ENCODE measurements at places on chromosomes 1 and 21.
A peak's percentile ranks its signal among the peaks of the same experiment; 100 is the strongest.

- DNase-seq, result no peak
Observed at GRCh38 chr1:60034999-60035398, 38.6 kb downstream of the C1orf87 start.

DNA sequence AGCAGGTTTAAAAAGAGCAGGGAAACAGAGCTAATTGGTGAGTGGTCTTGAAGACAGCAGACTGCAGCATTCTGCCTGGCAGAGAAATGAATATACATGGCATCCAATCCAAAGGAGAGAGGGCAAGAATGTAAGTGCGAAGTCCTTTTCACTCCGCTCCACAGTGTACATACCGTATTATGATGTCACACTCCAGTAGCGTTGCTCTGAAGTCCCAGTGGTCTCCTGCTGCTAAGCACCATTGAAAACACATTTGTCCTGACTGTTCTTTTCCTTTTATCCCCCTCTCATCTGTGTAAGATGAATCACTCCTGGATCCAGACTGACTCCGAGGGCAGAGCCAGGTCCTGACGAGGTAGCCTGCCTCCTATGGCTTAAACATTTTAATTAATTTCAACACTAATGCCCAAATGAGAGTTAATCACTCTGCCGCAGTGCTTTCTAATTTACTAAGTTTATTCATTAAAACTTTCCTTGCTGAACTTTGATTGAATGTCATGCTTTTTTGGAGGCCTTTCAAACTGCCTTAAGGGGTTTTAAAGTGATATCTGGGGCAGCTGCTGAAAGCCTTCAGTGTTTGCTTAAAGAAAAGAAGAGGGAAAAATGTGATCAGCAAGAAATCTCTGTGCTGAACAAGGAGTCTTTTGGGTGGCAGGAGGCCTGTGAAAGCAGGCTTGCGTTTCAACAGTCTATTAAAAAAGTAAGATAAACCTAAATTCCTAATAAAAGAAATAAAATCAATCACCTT, 227.2 kb downstream of the ATG4C start:
- DNase-seq, result no peak

DNA sequence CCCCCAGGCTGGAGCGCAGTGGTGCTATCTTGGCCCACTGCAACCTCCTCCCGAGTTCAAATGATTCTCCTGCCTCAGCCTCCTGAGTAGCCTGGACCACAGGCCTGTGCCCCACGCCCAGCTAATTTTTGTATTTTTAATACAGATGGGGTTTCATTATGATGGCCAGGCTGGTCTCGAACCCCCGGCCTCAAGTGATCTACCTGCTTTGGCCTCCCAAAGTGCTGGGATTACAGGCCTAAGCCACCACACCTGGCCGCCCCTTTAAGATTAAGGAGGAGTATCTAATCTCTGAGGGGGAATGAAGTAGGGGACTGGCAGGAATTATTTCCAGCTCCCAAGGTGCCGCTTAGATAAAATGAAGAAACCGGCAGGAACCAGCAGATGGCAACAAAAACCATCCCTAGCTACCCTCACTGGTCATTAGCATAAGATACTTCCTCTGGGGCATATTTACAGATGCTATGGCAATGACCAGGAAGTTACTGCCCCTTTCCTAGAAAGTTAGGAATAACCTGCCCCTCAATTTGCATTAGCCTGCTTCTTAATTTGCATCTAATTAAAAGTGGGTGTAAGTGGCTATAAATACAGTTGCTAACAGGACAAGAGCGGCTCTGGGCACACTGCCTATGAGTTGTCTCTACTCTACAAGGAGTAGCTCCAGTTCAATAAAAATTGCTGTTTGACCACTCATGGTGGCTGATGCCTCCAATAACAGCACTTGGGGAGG, 7.1 kb upstream of the NSUN4 start:
- no peak for DNase-seq

DNA sequence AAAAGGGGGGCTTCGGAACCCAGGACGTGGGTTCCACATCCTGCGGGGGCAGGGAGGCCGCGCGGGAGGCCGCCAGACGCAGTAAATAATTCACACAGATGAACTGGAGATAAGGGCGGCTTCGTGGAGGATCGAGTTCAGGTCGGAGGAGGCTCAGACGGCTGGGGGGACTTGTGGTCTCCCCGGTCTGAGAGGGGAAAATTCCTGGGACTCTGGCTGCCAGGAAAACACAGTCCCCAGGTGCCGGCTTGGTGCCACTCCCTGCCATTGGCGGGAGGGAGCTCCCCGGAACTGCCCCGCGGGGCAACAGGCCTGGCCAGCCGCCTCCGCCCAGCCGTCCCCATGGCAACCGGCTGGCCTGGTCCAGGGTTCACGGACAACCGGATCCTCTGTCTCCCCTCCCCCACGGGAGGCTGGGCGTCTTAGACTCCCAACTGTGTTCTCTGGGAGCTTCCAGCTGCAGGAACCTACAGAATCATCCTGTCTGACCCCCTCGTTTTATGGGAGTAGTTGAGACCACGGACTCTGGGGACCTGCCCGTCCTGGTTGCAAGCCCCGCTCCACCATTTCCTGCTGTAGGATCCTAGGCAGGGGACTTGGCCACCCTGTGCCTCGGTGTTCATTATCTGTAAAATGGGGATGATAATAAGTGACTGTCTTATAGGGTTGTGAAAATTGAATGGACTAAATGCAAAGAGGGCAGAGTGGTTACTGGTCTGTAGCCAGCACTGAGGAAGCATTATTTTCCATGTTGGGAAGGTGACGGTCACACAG, 9.6 kb downstream of the CAMK2N1 start:
- peak; percentile 65 for DNase-seq

DNA sequence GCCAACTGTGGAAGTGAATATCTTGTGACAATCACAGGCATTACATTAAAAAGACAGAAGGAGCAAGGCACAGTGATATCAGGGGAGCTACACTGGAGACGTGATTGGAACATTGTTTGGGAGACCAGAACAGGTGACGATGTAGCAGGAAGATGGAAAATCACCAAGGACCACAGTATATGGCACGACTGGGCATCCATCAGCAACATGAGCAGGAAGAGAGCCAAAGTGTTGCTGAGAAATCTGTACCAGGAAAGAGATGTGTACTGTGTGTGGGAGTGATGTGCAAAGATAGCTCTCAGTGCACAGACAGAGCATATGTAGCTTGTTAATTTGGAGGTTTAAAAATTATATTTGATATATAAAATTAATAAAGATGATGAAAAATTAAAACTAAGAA, 790.6 kb upstream of the ADGRL2 start:
- DNase-seq, result peak; percentile 6

DNA sequence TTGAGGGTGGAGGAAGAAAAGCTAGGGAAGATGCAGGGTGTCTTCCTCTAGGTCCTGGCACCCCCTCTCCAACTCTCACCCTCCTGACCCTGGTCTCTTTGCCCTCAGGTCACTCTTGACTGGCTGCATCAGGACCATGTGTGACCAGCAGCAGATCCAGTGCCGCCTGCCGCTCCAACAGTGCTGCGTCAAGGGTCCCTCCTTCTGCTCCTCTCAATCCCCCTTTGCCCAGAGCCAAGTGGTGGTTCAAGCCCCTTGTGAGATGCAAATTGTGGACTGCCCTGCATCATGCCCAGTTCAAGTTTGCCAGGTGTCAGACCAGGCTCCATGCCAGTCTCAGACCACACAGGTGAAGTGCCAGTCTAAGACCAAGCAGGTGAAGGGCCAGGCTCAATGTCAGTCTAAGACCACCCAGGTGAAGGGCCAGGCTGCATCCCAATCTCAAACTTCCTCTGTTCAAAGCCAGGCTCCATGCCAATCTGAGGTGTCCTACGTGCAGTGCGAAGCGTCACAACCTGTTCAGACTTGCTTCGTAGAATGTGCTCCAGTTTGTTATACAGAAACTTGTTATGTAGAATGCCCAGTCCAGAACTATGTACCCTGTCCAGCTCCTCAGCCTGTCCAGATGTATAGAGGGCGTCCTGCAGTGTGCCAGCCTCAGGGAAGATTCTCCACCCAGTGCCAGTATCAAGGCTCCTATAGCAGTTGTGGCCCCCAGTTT, 1.8 kb downstream of the KPRP start:
- DNase-seq, result no peak

DNA sequence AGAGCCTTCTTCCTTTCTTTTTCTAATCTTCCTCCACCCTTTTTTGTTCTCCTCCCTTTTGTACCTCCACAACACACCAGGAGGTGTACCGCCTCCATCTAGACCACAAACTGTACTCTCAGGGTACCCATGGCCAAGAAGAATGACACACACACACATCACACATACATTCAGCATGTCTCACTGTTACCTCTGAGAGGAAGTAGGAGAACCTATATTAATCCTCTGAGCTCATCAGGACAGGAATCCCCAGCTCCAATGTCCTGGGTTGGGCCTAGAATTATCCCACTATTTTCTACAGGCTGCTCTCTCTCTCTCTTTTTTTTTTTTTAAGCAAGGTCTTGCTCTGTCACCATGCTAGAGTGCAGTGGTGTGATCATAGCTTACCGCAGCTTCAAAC, 36.7 kb downstream of the ATP2B4 start:
- no peak for DNase-seq

GRCh38 chr1:16051039-16051438, 7.5 kb downstream of the CLCNKB start:
- no peak for DNase-seq

GRCh38 chr21:14880922-14881321, 183.9 kb downstream of the NRIP1 start:
- no peak for DNase-seq

- DNase-seq, result no peak
Observed at GRCh38 chr1:200945111-200945510, 50.4 kb downstream of the INAVA start.

- no peak for DNase-seq
Observed at GRCh38 chr1:27489501-27489972, 430 bp downstream of the WASF2 start.

DNA sequence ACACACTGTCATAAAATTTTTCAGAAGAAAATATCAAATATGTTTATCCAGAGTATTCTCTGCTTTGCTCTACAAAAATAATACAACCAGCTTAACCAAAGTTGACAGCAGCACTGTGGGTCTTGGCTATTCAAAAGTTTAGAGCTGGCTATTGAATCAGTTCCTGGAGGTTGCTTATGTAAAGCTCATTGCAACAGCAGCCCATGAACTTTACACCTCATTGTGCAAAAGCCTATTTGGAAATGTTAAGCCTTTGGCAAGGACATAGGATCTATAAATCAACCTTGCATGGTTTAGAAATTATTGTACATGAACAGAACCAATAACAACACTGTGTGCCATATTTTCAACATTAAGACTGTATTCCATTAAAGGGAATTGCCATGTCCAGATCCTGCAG, 714.9 kb downstream of the ADGRL2 start:
- no peak for DNase-seq

DNA sequence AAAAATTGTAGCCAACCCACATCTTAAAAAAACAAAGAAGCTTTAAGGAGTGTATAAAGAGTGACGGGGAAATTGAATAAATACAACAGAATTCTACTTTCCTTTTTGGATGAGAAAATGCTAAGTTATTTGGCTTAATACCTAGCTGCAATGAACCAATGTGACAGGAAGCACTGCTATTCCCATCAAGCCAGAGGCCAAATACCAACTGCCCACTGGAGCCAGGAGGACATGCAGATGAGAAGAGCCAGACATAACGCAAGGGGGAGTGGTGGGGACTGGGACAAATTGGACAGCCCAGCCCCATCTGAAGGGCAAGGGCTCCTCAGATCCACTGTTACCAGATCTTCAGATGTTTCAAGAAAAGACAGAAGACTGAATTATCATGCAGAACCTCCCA, 25.7 kb downstream of the DNAJC11 start:
- DNase-seq, result no peak

- no peak for DNase-seq
Observed at GRCh38 chr1:244447024-244447423, 4.7 kb downstream of the ADSS2 start.

GRCh38 chr1:39899611-39900538, 1.8 kb downstream of the MYCL start:
- DNase-seq, result no peak

- no peak for DNase-seq
Observed at GRCh38 chr1:163361123-163361934, 39.6 kb downstream of the NUF2 start.

- DNase-seq, result no peak
Observed at GRCh38 chr1:219489636-219490035, 123.3 kb downstream of the ZC3H11B start.

GRCh38 chr21:17679002-17679600, 66.4 kb upstream of the BTG3 start:
- DNase-seq, result no peak

- DNase-seq, result no peak
Observed at GRCh38 chr1:89023026-89023425, 360 bp upstream of the GBP3 start.

DNA sequence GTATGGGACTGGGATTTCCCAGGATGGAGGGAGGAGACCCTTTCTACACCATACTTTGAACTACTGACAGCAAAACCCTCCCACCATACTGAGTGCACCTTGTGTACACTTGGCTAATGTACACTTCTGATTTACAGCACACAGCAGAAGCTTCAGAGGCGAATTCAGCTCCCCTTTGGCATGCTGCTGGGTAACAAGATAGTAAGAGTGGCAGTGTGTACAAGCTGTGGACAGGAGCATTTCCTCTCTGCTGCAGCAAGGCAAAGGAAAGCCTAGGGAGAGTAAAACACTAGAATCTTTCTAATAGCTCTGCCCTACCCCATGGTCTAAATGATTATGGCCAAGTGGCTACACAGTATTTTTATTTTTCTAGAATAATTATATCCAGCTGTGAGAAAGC, 83.9 kb upstream of the ARTN start:
- no peak for DNase-seq

- no peak for DNase-seq
Observed at GRCh38 chr21:29826386-29826785, 113.4 kb downstream of the GRIK1 start.

- no peak for DNase-seq
Observed at GRCh38 chr1:39261712-39262221, 57.3 kb downstream of the MACF1 start.

DNA sequence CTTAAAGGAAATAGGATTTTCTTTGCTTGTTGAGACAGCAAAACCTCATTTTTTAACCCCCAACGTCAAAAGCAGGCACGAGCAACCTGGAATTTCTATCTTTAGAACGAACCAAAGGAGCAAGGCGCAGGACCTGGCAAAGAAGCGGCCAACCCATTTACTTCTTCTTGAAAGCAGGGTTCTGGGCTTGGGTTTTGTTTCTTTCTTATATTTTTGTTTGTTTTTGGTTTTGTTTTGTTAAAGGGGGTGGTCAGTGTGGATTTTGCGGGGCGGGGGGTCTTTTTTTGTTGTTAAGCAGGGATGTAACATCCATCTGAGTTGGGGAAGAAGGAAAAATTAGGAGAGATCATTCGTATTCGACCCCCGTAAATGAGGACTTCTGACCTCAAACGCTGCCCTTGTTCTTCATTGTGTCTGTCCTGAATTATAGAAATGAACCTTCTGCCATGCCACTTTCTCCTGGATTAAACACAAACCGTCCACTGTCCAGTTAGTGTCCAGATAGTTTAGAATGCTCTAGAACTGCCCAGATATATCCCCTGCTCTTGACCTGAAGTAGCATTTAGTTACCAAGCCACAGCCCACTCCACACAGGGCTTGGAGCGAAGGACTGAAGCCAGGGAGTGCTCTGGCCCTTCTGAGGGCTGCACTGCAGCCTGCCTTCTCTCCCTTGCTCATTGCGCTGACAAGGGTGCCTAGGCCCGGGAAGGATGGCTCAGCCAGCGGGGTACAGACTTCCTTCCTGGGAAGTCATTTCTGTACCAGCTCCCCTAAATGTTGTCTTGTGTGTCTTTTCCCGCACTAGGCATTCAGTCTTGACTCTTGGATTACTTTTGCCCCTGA, 909 bp upstream of the APP start:
- peak; percentile 11 for DNase-seq

Data from amygdala (tissue), 56 donors.